ENCODE measurements at places on chromosomes 16 and 17.

DNA sequence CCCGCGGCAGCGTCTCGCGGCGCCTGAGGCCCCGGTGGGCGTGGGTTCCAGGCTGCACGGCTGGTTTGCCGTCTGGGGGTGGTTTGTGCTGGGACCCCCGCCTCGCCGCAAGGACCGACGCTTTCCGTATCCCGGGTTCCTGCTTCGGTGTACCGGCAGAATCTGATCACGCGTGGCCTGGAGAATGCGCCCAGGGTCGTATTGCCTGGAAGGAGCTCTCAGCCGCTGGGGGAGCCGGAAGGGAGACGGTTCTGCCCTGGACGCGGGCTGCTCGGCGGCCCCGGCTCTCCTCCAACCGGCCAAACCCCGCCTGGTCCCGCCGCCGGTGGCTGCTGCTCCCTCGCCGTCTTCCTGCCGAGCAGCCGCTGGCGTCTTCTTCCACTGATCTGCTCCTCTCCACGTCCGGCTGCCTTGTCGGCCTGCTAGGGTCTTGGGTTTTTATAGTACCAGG is 39.8 kb downstream of the ZNF778 start:
- H3K4me3 ChIP-seq: peak overlapping the region; percentile 67
- no peak for DNase-seq
- H3K27me3 ChIP-seq: peaks cover 9% of the 10 kb centered on the region
- H3K27ac ChIP-seq: no peak overlapping the region

DNA sequence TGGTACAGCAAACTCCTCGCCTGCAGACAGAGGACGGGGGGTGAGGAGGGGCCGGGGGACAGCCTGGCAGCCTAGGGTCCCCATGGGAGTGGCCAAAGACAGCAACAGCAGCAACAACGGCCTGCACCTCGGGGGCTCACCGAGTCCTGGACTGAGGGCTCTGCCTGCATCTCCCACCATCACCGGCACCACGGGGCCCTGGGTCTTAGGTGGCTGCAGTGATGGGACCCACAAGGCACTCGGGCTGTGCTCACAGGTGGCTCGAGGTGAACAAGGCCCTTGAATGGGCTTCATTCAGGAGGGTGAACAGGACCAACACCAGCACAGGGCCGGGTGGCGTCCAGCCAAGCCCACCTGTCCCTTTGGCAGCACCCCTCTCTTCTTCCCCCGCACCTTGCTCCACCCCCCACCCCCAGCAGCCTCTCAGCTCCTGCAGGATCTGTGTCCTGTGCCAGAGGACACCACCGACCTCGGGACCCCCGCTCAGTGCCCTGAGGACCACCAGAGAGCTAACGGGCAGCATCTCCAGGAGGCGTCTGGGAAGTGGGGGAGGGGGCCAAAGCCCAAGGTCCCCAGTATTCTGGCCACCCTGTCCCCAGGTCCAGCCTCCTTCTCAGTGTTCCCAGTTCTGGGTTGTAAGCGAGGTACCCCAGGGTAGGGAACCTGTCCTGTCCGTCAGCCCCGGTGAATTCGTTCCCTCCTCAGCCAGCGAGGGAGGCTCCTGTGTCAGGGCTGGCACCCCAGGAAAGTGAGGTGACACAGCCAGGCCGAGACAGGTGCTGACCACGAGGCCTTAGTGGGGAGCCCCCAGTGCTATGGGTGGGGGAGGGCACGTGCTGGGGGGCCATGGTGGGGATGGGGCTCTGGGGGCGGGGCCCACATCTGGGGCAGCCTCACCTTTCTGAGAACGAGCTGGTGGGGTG is 94.3 kb downstream of the TBC1D16 start:
- no peaks in the 10 kb centered on the region for H3K27me3 ChIP-seq
- DNase-seq: no peak
- H3K27ac ChIP-seq: no peak overlapping the region
- peaks cover 14% of the 10 kb centered on the region for H3K36me3 ChIP-seq
- H3K4me3 ChIP-seq: no peak overlapping the region

- H3K36me3 ChIP-seq: no peaks in the 10 kb centered on the region
- H3K27me3 ChIP-seq: no peaks in the 10 kb centered on the region
- no peak overlapping the region for H3K27ac ChIP-seq
- no peak overlapping the region for H3K4me3 ChIP-seq
Measured at GRCh38 chr17:36070427-36070826, 6.4 kb downstream of the CCL18 start.

GRCh38 chr17:82366749-82367148 is 4.8 kb upstream of the UTS2R start:
- peaks cover 22% of the 10 kb centered on the region for H3K27me3 ChIP-seq
- no peak overlapping the region for H3K27ac ChIP-seq
- H3K4me1 ChIP-seq: no peaks in the 10 kb centered on the region
- H3K4me3 ChIP-seq: no peak overlapping the region

- H3K27ac ChIP-seq: peak overlapping the region; percentile 3
- H3K27me3 ChIP-seq: peaks cover 22% of the 10 kb centered on the region
Measured at GRCh38 chr16:84229471-84229870, 10.3 kb downstream of the KCNG4 start.

DNA sequence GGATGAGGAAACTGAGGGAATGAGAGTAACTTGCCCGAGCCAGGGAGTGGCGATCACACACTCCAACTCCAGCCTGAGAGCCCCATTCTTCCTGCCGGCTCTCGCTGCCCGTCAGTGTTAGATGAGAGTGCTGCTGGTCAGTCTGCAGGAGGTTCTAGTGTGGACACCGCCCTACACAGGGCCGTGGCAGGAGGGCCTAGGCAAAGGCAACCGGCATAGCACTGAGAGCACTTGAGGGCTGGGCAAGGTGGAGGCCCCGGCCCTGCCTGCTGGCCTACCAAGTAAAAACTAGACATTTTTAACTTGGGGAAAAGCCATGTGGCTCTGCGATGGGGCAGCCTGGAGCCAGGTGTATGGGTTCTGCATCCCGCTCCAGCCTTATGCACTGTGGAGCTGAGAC is 354.8 kb downstream of the SEC14L1 start:
- H3K36me3 ChIP-seq: peaks cover 4% of the 10 kb centered on the region
- H3K27ac ChIP-seq: peak overlapping the region; percentile 41
- DNase-seq: no peak
- H3K27me3 ChIP-seq: peaks cover 9% of the 10 kb centered on the region
- no peak overlapping the region for H3K4me3 ChIP-seq
- H3K4me1 ChIP-seq: peaks cover 8% of the 10 kb centered on the region

DNA sequence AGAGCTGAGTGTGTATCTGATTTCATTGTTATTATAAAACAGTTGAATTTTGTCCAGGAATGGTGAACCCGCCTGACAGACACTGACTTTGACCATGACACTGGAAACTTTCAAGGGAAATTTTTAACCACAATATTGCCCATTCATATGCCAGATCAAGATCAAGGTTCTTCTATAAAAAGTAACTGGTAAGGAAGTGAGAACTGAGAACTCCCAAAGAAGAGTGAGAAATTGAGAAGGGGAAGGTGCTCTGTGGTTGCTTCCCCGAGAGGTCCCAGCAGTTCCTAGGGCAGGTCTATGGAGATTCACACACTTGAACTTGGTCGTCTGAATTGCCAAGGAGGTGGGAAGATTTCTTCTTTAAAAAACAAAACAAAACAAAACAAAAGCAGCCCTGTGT is 27.3 kb downstream of the SLC6A4 start:
- H3K4me1 ChIP-seq: peaks cover 9% of the 10 kb centered on the region
- H3K27ac ChIP-seq: no peak overlapping the region
- DNase-seq: no peak
- H3K27me3 ChIP-seq: peaks cover 17% of the 10 kb centered on the region
- no peaks in the 10 kb centered on the region for H3K36me3 ChIP-seq

DNA sequence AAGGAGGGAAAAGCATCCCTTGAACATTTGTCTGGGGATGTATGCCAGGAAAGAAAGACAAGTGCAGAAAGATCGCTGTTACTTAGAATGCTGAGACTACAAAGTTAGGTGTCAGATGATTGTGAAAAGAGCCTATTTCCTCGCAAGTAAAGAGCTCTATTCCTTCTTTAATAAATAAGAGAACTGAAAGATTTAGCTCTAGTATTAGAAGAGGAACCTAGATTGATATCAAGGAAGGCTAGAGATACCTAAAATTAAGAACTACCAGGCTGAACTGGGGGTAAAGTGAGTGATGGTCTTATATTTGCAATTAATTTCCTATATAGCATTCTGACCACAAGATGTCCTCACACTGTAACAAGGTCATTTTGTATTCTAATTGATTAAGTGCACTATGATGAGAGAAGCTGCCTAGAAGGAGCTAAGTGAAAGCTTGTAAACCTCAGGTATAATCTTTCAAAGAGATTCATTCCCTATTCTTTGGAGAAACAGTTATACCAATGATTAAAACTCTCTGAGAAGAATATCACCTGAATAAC is 62.3 kb downstream of the SSH2 start:
- H3K4me3 ChIP-seq: no peak overlapping the region
- peaks cover 9% of the 10 kb centered on the region for H3K4me1 ChIP-seq
- no peak for DNase-seq
- no peak overlapping the region for H3K27ac ChIP-seq
- no peaks in the 10 kb centered on the region for H3K27me3 ChIP-seq

GRCh38 chr17:17877529-17878358 is 41.0 kb upstream of the SREBF1 start:
- peaks cover 46% of the 10 kb centered on the region for H3K4me1 ChIP-seq
- peak overlapping the region; percentile 66 for H3K4me3 ChIP-seq
- H3K27me3 ChIP-seq: peaks cover 7% of the 10 kb centered on the region
- peak; percentile 83 for DNase-seq
- peaks cover 40% of the 10 kb centered on the region for H3K36me3 ChIP-seq

GRCh38 chr17:10073941-10074340 is 124.5 kb downstream of the GAS7 start:
- no peak for DNase-seq
- H3K4me1 ChIP-seq: no peaks in the 10 kb centered on the region
- no peaks in the 10 kb centered on the region for H3K36me3 ChIP-seq

DNA sequence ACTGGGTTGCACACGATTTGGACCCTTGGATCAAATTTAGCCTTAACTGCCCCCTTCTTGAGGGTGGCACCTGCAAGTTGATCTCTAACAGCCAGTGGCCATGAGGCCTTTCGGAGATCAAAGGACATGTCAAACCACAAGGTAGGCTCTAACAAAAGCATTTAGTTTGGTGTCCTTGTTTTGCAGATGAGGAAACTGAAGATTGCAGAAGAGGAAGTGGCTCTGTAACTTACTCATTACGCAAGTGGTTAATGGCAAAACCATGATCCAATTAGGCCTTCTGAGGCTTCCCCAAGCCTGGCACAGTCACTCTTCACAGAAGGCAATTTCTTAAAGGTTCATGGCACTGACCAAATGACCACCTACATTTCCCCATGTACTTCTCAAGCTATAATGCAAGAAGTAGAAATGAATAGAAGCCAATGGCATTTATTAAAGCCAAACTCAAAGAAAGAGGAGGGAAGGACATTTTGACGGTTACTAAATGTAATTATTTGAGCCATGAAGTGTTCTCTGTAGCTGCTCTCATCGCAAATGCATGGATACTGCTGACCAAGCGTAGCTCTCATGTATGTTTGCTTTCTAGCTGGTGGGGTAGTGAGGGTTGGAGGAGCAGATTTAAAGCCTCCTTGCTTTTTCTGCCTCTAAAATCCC is 32.8 kb upstream of the ABCC12 start:
- no peaks in the 10 kb centered on the region for H3K36me3 ChIP-seq
- no peak overlapping the region for H3K4me3 ChIP-seq
- no peak overlapping the region for H3K27ac ChIP-seq
- H3K27me3 ChIP-seq: peaks cover 30% of the 10 kb centered on the region

Measured in HFFc6 (cell line).